Inflammatory macrophage (primary cell): ENCODE measurements at places on chromosomes 7 and 10.
A peak's percentile ranks its signal among the peaks of the same experiment; 100 is the strongest.

DNA sequence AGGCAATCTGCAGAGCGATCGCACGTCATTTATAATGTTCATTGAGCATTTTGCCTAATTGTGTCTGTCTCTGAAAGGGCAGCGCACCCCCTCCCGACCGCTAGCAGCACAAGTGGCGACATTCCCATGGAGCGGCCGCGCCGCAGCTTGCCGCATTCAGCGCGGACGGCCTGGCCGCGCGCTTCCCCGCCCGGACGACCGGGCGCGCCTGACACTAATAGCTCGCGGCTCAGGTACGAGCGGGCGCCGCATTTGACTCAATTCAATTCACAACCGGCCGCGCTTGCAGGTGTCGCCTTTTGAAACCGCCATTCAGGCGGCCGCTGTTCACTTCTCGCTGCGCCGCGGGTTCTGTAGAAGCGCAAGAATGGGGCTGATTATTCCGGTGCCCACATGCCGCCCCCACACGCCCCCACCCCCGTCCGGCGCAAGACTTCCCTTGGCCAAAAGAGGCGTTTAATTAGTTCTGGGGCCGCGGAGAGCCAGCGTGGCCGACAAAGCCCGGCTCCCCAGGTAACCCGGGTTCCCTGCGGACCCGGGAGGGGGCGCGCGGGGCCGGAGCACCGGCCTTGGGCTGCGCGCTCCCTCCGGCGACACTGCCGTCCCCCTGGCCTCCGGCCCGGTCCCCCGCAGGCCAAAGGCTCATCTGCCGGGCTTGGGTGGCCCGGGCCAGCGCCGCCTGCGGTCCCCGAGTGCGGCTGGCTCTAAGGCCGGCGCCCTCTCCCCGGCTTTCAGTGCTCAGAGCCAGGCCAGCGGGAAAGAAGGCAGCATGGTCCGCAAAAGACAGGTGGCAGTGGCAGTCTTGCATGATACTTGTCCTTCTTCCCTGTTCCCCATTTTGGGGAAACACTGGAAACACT is 18.7 kb upstream of the PTF1A start:
- no peak for DNase-seq

GRCh38 chr10:72659694-72660093 is 32.2 kb upstream of the MCU start:
- DNase-seq = no peak

GRCh38 chr10:127157089-127157488 is 39.3 kb downstream of the INSYN2A start:
- DNase-seq = no peak

DNA sequence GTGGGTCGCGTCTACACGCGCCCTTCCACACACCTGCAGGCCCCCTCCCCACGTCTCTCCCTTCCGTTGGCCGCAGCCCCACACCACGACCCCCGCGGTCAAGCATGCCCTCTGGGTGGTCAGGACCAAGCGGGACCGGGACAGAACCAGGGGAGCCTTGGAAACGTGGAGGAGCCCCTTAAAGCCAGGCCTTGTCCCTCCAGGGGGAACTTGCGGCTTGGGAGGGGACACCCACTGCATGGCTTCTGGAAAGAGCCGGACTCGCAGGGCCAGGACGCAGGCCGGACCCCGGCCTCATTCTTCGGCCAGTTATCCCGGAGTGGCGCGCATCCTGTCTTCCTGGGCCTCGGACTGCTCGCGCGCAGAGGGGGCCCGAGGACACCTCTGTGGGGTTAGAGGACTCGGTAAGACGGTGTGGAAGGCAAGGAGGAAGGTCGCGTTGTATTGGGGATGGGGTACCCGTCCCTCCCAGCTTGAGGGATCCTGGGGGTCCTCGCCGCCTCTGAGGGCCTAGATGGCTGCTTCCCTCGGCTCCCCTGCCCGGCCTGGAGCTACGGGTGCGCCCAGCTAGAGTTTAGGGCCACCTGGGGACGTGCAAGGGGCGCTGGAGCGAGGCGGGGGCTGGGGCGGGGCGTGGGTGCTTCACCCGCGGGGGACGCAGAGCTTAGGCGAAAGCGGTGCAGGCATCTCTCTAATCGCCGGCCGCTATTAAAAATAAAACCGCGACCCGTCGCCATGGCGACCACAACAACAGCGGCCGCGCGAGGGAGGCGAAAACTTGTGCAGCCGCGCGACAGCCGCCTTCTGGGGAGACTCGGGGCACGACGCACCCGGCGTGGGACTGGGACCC is 1.8 kb upstream of the PDGFA start:
- no peak for DNase-seq

GRCh38 chr7:506921-507622 is 12.6 kb downstream of the PDGFA start:
- no peak for DNase-seq

DNA sequence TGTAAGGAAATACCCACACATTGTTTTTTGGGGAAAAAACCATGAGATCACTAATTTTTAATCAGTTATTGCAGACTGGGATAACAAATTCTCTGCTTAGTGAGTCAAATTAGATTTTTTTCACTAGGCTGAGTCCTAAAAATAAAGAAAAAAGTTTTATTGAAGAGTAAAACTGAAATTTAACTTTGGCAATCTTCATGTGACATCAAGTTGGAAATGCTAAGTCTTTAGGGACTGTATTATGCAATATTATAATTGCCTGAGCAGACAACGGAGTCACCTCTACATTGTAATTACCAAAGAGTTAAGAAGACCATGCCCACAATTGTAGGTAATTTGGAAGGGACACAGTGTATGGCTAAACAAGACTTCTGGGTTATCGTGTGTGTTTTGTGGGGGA is 2.2 kb upstream of the CLEC5A start:
- DNase-seq = no peak

GRCh38 chr10:131563411-131563810 is 251.9 kb upstream of the TCERG1L start:
- no peak for DNase-seq

GRCh38 chr7:113915956-113916355 is 2.9 kb downstream of the PPP1R3A start:
- no peak for DNase-seq

DNA sequence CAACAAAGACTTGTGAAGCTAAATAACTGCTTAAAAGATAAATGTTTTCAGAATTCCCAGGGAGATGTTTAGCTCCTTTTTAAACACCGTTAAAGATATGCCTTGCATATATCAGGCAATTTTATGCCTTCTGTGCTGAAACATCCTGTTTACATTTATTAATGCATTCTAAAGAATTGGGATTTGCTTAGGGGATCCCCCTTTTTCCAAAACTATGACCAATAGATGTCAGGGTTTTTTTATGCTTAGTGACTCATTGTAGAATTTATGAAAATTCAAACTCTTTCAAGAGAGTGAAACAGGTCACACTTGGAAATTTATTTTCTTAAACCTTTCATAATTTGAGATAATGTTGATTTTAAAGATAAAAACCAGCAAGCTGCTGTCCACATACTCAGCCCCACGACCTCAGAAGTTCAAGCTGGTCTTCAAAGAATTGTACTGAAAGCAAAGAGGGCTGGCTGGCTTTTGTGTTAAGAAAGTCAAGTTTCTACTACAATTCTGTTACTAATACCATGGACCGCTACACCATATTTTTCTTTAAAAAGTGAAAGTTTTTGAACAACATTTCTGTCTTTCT is 411.8 kb downstream of the ETV1 start:
- DNase-seq = no peak

- DNase-seq = no peak
Measured at GRCh38 chr7:30992414-30992813, 28.7 kb downstream of the GHRHR start.

- peak; percentile 47 for DNase-seq
Measured at GRCh38 chr10:78296785-78297184, 263.1 kb downstream of the RPS24 start.

DNA sequence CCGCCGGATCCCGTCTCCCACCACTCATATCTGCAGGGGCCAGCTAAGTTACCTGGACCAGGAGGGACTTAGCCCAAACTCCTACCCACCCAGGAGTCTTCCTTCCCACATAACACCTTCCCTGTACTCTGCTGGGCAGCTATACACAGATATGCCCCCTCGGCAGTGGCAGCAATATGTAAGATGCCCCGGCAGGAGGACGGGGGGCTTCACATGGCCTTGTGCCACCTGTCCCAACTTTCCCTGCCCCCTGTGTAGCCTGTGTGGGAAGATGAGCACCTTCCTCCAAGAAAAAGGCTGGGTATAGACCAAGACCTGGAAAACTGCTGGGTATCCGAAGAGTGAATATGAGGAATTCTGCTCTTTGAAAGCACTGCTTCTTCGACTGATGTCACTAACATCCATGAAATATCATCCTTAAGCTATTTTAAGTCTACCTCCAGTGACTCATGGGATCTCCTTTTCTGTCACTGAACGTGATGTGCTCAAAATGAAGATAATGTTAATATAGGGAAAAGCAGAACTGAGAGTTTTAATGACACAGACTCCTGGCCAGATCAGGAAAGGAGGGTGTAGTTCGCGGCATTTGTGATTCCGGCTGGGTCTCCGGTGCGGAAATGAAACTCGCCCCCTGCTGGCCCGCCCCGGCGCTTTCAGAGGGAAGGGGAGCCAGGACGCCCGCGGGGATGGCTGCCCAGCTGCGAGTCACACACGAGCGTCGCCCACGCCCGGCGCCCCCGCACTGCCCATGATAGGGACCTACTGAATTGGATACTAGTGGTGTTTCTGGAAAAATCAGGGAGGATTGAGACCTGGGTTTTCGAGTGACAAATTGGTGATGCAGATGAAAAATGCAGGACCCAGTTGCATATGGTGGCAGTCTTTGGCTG is 256.9 kb upstream of the NFE2L3 start:
- peak; percentile 87 for DNase-seq

DNA sequence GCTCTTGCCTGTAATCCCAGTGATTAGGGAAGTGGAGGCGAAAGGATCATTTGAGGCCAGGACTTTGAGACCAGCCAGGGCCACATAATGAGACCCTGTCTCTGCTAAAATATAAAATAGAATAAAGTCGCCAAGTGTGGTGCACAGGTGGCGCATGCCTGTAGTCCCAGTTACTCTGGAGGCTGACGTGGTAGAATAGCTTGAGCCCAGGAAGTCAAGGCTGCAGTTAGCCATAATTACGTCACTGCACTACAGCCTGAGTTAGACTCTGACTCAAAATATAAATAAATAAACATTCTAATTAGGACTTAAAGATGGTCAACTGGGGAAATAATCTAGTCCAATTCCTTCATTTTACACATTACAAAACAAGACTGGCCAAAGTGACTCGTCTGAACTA is 768 bp downstream of the CHCHD2 start:
- peak; percentile 53 for DNase-seq
